Kidney epithelial cell (primary cell): ENCODE measurements at places on chromosomes 1 and 21. TPM values are rescaled to one million over a fixed set of nuclear protein-coding genes. Genes with fewer than 3 reads are reported as not detected.

TNFRSF9 gene
- 4.6 and 5.6 TPM in 2 replicates for total RNA-seq

VANGL2 gene
- total RNA-seq, result 17.0 and 18.2 TPM in 2 replicates

SIM2 gene
- 9.5 and 16.3 TPM in 2 replicates for total RNA-seq

DNA sequence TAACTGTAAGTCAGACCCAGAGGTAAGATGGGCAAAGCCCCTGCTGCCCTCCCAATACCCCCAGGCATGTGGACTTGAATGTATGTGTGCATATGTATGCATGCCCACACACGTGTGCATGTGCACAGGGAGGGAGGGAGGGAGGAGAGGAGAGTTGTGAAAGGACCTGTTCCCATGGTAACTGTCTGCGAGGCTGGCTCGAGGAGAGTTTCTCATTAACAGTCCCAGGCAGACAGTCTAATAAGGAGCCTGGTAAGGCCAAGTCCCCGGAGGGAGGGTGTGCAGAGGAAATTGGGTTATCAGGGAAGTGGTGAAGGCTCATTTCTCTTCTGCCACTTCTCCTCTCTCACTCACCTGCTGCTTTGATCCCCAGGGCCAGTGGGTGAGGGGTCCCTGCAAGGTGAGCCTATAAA, 74.9 kb downstream of the NFASC start:
- no peak for DNase-seq

GRCh38 chr1:1153874-1154273, 19.8 kb upstream of the TTLL10 start:
- DNase-seq, result no peak

- no peak for DNase-seq
Measured at GRCh38 chr1:189859385-189859977, 618.2 kb downstream of the BRINP3 start.

- DNase-seq, result no peak
Measured at GRCh38 chr1:53285969-53286760, 41.7 kb downstream of the LRP8 start.

DNA sequence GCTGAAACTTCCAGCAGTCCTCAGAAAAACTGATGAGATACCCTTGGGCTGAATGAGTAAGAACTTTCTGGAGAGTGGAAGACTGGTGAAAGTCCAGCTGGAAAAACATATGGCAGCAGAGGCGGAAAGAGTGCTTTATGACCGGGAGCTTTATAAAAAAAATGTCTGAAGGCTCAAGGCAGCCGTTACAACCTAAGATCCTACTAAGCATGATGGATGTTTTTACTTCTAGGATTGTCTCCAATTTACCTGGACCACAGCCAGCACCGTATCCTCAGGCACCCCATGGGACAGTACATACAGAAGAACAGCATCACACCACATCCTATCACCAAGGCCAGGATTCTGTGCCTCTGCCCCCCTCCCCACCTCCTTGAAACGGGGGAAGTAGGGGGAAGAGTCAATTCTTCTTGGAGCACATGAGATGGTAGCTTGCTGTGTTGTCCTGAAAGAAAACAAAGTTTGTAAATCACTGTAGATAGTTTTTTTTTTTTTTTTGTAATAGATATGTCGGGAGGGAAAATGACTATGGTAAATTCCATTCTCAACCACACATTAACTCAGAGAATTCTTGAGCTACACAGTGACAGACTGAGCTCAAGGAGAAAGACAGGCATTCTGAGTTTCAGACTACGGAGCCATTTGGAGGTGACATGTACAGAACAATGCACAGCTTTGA, 11.8 kb upstream of the IRF2BP2 start:
- no peak for DNase-seq

GRCh38 chr1:117286145-117286544, 75.4 kb upstream of the VTCN1 start:
- DNase-seq, result no peak

DNA sequence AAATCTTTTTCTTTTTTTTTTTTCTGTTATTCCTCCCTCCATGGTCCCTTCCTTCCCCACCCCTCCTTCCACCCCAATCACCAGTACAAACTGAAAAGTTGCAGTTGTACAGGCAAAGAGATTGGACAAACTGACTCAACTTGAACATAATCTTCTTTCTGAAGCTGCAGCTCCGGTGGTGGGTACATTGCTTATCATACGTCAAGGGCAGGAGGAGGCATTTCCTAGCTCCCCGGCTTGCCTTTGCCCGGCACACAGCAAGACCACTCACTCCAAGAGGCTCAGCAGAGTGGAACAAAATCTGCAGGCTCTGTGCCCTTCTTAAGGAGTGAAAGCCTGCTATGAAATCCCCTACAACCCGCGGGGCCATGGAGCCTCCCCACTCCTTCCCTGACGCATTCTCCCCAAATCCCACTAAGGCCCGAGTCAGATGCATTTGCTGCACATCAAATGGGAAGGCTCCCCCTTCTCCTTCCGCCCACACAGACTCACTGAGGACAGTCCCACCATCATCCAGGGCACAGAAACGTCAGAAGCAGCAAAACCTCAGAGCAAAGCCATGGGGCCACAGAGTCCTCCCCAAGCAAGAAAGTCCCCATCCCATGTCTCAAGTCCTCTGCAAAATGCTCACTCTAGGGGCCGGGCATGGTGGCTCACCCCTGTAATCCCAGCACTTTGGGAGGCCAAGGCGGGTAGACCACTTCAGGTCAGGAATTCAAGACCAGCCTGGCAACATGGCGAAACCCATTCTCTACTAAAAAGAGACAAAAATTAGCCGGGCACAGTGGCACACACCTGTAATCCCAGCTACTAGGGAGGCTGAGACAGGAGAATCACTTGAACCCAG, 45.9 kb downstream of the SYF2 start:
- no peak for DNase-seq
